Activated CD4-positive, alpha-beta T cell treated with anti-CD3 and anti-CD28 coated beads for 36 hours (primary cell): ENCODE measurements at places on chromosomes 3 and 15. TPM values are rescaled to one million over a fixed set of nuclear protein-coding genes. Genes with fewer than 3 reads are reported as not detected.

- no peaks in the 10 kb centered on the region for H3K4me1 ChIP-seq
- no peaks in the 10 kb centered on the region for H3K36me3 ChIP-seq
- no peak overlapping the region for H3K27ac ChIP-seq
- H3K27me3 ChIP-seq = peaks cover 3% of the 10 kb centered on the region
- no peak overlapping the region for H3K4me3 ChIP-seq
Measured at GRCh38 chr3:37527361-37527760, 334.3 kb upstream of the CTDSPL start.

- no peak for DNase-seq
- H3K27ac ChIP-seq = no peak overlapping the region
- H3K36me3 ChIP-seq = peaks cover 11% of the 10 kb centered on the region
- H3K4me1 ChIP-seq = no peaks in the 10 kb centered on the region
- no peak overlapping the region for H3K4me3 ChIP-seq
Measured at GRCh38 chr3:101340591-101340990, 20.2 kb upstream of the IMPG2 start.

DNA sequence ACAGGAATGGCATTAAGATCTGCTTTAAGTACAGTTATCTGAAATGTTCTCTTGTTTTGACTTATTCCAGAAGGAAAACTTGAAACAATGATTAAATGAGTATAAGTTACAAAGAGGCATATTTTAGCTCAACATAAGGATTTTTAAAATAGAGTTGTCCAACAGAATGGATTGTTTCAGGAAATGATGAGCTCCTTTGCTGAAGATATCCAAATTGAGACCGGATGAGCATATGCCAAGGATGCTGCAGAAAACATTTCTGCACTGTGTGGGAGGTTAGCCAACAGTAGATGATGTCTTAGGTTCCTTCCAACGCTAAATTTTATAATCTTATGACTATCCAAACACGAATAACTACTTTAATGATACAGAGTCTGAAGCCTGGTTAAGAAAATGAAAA, 226.5 kb upstream of the NANOGP8 start:
- no peaks in the 10 kb centered on the region for H3K36me3 ChIP-seq
- H3K4me3 ChIP-seq = no peak overlapping the region
- no peak overlapping the region for H3K27ac ChIP-seq
- H3K27me3 ChIP-seq = no peaks in the 10 kb centered on the region

DNA sequence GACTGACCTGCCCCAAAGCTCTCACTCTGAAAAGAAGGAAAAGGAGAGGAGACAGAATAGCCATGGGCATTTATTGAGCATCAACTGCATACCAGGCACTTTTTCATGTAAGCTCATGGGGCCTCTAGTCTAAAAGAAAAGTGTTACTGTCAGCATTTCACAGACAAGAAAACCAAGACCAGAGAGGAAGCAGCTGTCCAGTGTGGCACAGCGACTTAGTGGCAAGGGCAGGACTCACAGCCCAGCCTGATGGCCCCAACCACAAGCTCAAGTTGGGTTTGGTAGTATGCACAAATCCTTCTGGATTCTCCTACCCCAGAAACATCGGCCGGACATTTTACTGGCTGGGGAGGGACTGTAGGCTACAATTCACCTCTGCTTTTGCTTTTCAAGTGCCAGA, 5.8 kb downstream of the EFCC1 start:
- DNase-seq = no peak
- peaks cover 27% of the 10 kb centered on the region for H3K4me1 ChIP-seq
- peaks cover 18% of the 10 kb centered on the region for H3K27me3 ChIP-seq
- H3K36me3 ChIP-seq = no peaks in the 10 kb centered on the region
- no peak overlapping the region for H3K4me3 ChIP-seq

DNA sequence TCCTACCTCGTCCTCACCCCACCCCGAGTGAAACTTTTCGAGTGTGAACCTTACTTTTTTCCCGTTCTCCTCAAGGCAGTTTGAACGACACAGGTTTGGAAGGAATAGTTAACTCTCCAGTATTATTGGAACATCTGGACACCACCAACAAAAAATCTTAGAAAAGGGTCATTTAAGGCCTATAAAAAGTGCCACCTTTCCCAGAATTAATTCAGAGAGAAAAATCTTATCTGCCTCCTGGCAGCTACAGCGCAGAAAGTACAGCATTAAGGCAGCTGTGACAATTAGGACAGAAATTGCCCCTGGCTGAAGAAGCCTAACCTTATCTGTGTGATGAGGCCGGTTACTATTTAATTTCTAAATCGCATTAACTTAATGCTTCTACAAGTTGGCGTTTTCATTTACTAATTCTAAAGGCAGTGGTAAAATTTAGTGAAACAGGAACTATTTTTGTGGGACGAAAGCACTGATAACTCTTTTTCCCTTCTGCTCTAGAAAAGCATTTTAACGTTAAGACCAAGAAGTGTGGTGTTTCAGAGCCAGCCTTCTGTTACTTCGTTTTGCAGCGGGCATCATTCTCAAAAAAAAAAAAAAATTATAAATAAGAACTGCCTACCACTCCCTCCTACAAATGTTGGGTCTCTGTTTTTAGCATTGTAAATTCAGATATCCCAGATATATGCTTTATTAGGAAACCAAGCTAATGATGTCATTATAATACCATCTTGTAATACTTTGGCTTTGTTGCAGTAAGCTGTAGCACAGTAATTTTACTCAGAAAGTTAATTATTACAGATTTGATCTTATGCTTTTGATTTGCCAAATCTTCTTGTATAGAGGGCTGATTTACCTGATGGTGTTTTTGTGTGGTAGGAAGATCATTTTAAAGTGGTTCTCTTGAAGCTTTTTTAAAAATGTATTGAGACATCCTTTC, 1.4 kb downstream of the ATP11B start:
- peaks cover 33% of the 10 kb centered on the region for H3K4me1 ChIP-seq
- DNase-seq = no peak
- H3K36me3 ChIP-seq = peaks cover 18% of the 10 kb centered on the region
- H3K27me3 ChIP-seq = no peaks in the 10 kb centered on the region
- H3K4me3 ChIP-seq = peak overlapping the region; percentile 96

DNA sequence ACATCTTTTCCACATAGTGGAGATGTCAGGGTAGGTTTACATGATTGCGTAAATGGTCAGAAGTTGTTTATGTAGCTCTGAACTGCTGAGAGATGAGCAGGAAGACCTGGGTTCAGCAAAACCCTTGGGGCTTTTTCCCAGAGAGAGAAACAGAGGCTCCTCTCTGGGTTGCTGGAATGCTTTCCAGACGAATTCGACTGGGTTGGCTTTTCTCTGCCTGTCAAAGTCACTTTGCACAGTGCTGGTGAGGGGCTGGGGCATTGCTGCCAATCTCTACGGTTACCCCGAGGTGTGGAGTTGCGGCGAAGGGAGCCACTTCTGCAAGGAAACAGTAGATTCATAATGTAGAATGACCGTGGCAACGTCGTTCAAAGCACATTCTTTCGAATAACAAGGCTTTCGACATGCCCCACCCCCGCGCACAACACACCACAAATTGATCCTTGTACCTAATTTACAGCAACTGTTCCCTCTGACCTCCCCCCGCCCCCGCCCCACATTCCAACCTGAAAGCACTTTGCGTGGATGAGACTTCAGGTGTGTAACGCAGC, 950 bp upstream of the CNTN4 start:
- no peaks in the 10 kb centered on the region for H3K36me3 ChIP-seq
- peak; percentile 6 for DNase-seq
- H3K4me3 ChIP-seq = no peak overlapping the region
- H3K27ac ChIP-seq = no peak overlapping the region

The DPPA2 gene
- total RNA-seq = not detected

The AMT gene
- total RNA-seq = 3.6 TPM

The PTX3 gene
- total RNA-seq = 0.18 TPM

The STRIT1 gene
- total RNA-seq = not detected

The THRB gene
- not detected for total RNA-seq
